ENCODE measurements at places on chromosomes 2 and 18.

- DNase-seq, result peak; percentile 29
Observed at GRCh38 chr2:121019071-121019470, 265.9 kb downstream of the TFCP2L1 start.

GRCh38 chr18:58407263-58407648 lies 221.6 kb downstream of the ALPK2 start:
- no peak for DNase-seq

GRCh38 chr2:38293152-38293865 lies 83.8 kb downstream of the ATL2 start:
- peak; percentile 52 for DNase-seq

- DNase-seq, result no peak
Observed at GRCh38 chr18:48216639-48217257, 192.4 kb downstream of the ZBTB7C start.

DNA sequence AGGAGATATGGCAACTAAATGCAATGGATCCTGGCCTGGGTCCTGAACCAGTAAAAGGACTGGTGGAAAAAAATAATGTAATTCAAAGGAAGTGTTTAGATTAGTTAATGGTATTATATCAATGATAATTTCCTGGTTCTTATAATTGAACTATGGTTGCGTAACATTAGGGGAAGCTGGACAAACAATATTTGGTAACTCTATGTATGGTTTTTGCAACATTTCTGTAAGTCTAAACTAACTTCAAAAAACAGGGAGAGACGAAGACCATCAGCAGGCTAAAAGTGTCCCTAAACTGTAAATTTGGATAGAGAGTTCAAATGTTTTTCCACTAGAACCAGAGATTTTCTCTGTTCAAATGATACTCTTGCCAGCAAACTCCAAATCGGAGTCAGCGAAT lies 36.9 kb downstream of the KLF7 start:
- no peak for DNase-seq

DNA sequence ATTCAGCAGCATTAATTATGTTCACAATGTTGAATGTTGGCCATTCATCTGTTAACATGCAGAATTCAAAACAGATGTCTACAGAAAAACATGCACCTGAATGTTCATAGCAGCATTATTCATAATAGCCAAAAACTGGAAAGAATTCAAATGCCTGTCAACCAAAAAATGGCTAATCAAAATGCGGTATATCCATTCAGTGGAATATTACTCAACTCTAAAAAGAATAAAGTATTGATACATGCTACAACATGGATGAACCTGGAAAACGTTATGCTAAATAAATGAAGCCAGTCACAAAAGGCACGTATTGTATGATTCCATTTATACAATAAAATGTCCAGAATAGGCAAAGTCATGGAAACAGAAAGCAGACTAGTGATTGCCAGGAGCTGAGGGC lies 68.0 kb downstream of the CCDC88A start:
- DNase-seq, result no peak

DNA sequence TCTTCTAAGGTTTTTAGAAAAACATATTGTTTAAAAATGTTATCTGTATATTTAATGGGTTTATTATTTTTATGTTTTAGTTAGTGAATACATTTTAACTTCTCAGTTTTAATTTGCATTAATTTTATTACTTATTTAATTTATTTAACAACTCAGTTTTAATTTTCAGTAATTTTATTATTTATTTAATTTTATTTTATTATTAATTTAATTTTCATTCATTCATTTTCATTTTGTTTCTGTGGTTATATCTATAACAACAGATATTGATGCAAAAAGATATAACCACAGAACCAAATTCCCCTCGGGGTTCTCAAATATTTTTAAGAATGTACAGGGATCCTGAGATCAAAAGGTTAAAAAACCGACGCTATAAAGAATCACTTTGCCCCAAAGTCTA lies 23.0 kb downstream of the FAM237A start:
- no peak for DNase-seq

- DNase-seq, result no peak
Observed at GRCh38 chr2:174768557-174768956, 4.3 kb upstream of the CHRNA1 start.

DNA sequence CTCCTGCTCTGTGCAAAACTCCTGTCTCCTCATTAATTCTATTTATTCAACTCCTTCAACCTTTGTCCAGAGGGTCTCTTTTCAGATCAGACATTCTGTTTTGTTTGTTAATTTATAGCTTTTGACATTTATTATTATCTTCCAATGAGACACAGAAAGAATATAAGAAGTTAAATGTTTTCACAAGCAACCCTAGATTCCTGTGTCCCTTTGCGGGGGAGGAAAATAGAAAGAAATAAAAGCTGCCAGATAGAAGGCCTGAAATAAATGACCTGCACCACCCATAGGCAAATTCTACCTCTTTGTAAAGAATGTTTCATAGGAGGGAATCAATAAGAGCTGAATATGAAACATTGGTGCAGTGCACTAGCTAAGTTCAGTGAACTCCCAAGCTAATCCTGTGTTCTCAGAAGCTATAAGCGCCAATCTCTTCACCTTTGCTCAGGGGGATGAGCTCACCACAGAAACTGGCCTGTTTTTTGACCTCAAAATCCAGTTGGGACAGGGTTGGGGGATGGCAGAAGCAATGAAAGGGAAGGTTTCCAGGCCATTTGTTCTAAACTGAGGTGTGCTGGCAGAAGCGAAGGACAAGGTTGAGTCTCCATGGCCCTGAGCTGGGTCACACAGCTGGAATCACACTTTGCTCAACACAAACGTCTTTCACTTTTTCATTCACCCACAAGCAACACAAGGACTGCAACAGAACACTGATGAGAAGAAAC lies 258.6 kb downstream of the NRXN1 start:
- no peak for DNase-seq

GRCh38 chr2:158688721-158689120 lies 106.4 kb upstream of the DAPL1 start:
- peak; percentile 80 for DNase-seq

GRCh38 chr2:96881349-96882195 lies 11.7 kb upstream of the SEMA4C start:
- no peak for DNase-seq

- peak; percentile 15 for DNase-seq
Observed at GRCh38 chr2:133061874-133062593, 392.0 kb upstream of the LYPD1 start.

DNA sequence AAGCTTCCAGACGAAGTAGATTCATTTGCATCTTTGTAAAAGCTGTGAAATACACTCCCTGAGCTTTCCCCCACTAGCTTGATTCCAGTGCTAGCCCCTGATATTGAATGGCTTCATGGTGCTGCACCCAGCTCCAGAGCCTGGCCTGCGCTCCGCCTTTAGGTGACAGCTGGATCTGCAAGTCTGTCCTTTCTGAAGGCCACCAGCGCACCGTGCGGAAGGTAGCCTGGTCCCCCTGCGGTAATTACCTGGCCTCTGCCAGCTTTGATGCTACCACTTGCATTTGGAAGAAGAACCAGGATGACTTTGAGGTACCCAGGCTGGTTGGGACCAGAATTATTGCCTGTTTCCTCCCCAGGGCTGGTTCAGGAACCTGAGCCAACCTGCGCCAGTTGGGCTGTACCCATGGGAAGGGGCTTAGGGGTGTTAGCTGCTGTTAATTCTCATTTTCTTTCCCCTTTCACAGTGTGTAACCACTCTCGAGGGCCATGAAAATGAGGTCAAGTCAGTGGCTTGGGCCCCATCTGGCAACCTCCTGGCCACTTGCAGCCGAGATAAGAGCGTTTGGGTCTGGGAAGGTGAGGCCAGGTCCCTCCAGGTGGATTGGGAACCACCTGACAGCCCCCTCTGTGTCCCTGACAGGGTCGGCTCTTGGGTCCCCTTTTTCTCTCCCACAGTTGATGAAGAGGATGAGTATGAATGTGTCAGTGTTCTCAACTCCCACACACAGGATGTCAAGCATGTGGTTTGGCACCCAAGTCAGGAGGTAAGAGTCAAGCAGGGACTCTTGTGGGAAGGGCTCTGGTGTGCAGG lies 1.3 kb downstream of the CIAO1 start:
- DNase-seq, result peak; percentile 39

GRCh38 chr2:200092235-200092634 lies 136.9 kb downstream of the MAIP1 start:
- DNase-seq, result no peak

DNA sequence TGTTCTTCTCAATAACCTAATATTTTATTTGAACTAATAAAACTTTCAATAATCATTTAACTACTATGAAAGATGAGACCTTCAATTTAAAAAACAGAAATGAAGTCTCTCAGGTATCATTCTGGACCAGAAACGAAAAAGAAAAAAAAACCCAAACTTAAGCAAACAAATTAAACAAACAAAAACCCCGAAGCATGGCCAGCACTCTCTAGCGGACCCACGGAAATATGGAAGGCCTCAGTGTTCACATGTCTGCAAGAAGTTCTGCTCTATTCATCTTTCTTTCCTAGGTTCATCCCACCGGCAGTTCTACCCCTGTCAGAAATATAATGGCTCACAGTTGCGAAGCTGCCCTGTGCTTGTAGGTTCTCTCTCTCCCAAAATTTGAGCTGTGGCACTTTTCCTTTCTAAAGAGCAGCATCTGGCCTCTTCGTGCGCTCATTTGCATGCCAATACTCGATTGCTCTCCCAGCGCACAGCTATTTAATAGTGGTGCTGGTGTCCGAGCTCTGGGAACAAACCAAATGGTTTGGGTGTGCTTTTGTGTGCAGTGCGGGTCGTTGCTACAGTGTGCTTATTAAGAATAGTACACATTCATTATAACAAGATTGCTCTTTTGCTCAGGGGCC lies 129.0 kb upstream of the ZEB2 start:
- DNase-seq, result no peak

- DNase-seq, result no peak
Observed at GRCh38 chr2:230329946-230330605, 3.1 kb downstream of the SP140L start.

- DNase-seq, result no peak
Observed at GRCh38 chr2:15643791-15644585, 52.3 kb downstream of the DDX1 start.

DNA sequence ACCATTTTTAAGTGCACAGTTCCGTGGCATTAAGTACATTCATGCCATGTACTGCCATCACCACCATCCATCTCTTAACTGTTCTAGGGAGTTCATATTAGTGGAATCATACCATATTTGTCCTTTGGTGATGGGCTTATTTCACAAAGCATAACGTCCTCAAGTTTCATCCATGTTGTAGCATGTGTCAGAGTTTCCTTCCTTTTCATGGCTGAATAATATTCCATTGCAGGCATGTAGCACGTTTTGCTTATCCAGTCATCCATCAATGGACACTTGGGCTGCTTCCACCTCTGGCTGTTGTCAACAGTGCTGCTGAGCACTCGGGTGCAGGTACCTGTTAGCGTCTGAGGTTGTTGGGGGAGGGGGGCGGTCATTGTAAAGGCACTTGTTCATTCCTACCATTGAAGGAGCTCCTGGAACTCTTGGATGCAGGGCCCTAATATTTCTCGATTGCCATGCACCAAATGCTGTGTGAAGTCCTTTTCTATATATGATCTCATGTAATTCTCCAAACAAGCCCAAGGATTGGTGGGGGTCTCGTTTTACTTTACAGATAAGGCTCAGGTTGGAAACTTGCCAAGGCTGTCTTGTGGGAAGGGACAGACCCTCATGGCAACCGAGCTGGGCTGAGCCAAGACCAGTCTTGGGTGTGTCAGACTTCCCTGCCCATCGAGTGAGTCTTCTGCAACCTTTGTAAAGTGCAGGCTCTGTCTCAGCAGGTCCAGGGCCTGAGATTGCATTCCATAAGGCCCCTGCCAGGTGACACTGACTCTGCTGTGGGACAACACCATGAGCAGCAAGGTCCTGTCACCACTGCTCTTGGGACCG lies 42.9 kb upstream of the SH3RF3 start:
- DNase-seq, result no peak

DNA sequence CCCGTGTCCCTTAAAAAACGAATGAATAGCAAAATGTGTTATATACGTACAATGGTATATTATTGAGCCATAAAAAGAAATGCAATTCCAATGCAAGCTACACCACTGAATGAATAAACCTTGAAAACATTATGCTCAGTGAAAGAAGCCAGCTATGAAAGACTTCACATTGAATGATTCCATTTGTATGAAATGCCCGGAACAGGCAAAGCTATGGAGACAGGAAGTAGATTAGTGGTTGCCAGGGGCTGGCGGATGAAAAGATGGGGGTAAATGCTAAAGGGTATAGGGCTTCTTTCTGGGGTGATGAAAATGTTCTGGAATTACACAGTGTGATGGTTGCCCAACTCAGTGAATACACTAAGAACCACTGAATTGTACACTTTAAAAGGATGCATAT lies 113.3 kb downstream of the NOL10 start:
- no peak for DNase-seq

- DNase-seq, result no peak
Observed at GRCh38 chr18:41974796-41975201, 19.8 kb downstream of the PIK3C3 start.

GRCh38 chr2:96485751-96486651 lies 19.2 kb downstream of the NEURL3 start:
- DNase-seq, result peak; percentile 88

DNA sequence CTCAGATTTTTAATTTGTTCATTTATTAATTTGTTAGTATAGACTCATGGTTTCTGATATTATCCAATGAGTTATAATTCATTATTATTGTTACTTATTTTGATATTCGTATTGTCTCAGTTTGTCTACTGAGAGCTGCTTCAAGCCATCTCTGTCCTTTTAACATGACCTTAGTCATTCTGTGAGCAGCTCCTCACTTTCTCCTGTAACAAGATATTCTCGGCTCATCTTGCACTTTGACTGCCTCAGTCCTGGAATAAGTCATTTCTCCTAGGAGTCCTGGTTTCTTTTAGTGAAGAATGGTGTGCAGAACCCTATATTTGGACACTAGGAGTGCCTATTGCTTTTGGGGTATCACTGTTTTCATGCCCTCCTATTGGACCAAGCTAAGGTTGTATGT lies 13.2 kb downstream of the ASB1 start:
- no peak for DNase-seq

DNA sequence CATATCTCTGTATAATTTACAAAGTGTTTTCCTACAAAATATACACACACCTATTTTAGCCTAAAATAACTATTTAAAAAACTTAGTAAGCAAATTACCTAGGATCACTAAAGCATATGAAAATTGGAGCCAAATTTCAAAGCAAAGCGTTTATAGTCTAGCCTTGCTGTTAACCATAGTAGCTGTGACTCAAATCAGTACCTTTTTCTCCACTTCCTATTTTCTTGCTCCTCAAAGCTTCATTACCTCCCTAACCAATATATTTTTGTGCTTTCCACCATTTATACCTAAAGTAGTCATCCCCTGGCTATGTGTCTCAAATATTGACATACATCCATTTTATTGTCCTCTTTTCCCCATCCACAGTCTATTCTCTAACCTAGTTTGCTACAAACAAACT lies 73.1 kb downstream of the ERBB4 start:
- DNase-seq, result no peak

- DNase-seq, result peak; percentile 77
Observed at GRCh38 chr2:156476850-156477206, 40.6 kb downstream of the GPD2 start.

- DNase-seq, result no peak
Observed at GRCh38 chr2:161358838-161359237, 50.6 kb downstream of the PSMD14 start.

- no peak for DNase-seq
Observed at GRCh38 chr2:241007111-241007510, 8.7 kb downstream of the SNED1 start.

Data from EL (cell line).